ENCODE measurements at places on chromosomes 16 and 17. TPM values are rescaled to one million over a fixed set of nuclear protein-coding genes. Genes with fewer than 3 reads are reported as not detected.

GRCh38 chr16:67562918-67563707 is 787 bp downstream of the CTCF start:
- no peak for DNase-seq

DNA sequence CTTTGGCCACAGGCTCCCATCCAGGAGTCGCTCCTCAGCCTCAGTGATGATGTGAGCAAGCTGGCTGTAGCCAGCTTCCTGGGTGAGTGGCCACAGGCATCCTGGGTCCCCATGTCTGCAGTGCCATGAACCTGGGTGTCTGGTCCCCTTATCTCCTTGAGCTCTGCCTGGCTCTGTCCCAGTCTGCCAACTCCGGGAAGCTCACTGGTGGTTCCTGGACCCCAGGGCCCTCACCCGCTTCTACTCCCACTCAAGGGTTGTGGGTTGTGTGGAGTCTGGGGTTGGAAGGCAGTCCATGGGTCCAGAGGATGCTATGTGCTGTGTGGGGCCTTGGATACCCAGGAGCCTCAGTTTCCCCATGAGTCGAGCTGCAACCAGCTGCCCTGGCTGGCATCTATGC is 11.7 kb upstream of the SMIM5 start:
- DNase-seq: no peak

DNA sequence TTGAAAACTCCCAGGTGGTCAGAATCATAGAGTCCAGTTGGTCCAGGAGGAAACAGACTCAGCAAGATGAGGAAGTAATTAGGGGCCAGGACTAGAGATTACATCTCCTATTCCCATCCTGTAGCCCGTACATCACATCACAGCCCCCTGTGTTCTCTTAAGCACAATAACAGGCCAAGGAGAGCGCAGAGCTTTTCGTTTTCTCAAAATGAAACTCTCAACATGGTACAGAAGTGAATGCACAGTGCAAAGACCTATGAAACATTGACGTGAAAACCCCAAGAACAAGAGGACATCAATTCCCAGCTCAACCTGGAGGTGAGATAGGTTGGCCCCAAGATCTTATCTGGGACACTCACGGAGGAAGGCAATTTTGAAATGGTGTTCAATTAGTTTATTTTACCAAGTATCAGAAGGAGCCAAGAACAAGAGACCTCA is 9.0 kb downstream of the PIK3R5 start:
- DNase-seq: no peak

- DNase-seq: no peak
These were observed 15.1 kb downstream of the ASPSCR1 start for GRCh38 chr17:81992306-81993102.

DNA sequence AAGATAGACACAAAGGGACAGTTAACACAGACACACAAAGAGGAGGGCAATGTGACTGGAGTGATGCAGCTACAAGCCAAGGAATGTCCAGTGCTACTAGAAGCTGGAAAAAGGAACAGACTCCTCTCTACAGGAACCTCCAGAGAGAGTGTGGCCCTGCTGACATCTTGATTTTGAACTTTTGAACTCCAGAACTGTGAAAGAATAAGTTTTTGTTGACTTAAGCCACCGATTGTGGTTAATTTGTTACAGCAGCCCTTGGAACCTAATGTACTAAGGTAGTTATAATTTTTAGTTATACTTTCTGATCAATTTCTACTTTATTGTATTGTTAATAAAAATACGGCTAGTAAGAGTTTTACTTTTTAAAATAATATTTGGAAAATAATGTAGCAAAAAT is 129.1 kb downstream of the MYO1D start:
- no peak for DNase-seq

KRTAP4-6 gene
- total RNA-seq: not detected

All from renal cortical epithelial cell (primary cell).